Left lung (tissue), 14 donors: ENCODE measurements at places on chromosomes 16 and 17. TPM values are rescaled to one million over a fixed set of nuclear protein-coding genes. Genes with fewer than 3 reads are reported as not detected.

The FN3KRP gene
- polyA plus RNA-seq = 50.9 TPM

The SYCE1L gene
- 3.6 TPM for polyA plus RNA-seq

DNA sequence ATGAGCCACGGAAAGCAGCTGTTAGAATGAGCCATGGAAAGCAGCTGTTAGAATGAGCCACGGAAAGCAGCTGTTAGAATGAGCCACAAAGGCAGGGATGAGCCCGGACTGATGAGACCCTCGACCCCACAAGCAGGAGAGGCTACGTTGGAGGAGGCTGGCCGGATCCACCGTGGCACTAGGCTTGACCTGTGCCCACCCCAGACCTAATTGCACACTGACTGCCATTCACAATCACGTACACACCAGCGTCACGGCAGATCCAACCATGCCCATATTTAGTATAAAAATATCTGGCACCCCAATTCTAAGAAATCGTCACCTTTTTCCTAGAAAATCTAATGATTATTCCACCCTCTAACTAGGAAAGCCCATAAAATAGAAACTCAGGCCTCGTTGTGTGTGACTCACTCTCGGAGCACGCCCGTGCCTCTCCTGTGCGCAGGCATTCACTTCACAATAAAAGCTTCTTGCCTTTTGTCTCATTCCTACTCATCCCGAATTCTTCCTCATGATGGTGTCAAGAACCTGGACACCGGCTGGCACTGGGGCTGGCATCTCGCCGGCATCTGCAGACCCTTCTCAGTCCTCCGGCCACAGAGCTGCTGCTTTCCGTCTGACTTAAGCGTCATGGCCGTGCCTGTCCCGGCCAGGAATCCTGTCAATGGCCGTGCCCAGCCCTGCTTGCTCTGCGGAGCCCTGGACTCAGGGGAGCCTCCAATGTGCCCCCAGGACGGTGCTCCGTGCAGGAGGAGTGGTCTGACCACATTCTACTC, 5.5 kb upstream of the SECTM1 start:
- no peak for DNase-seq

DNA sequence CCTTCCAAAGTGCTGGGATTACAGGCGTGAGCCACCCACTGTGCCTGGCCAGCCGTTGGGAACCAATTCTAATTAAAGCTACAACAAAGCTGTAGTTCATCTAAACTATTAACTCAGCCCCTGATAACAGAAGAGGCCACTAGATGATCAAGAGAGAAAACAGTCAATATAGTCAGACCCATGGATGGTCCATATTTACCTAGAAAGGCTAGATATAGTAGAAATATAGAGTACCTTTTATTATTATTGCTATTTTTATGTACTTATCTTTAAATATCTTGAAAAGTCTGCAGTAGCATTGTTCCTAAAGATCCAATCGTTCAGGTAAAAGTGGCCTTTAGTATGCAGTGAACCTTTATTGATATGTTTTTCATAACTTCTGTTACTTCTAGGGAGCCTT, 43.2 kb downstream of the RNF213 start:
- no peak for DNase-seq

DNA sequence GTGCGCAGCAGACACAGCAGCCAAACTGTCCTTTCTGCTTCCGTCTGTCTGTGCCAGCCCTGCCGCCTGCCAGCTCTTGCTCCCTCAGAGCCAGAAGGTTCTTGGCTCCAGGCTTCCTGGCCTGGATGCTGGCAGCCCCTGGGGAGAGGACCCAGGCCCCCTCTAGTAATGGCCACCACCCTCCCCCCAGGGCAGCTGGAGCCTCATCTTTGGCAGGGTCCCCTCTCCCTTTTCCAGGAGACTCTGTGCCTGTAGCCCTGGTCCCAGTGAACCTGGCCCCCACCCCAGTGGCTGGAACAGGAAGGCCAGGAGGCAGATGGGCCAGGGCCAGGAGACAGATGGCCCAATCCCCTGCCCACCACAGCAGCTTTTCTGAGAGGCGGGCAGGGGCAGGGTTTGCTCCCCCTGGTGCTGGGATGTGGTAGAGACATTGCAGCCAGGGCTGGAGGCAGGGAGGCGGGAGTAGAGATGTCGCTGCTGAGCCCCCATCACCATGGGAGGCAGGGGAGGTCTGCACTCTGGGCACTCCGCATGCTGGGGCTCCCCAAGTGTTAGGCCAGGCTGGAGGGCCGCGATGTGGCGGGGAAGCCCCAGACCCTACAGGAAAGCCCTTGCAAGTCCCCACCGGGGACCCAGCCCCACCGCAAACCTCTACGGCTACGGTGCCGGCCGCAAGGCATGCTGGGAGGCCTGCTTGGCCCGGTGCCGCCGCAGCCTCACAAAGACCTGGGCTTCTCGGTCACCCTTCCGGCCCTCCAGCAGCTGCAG, 16.7 kb downstream of the UNC13D start:
- DNase-seq = no peak

- no peak for DNase-seq
These were observed 7.3 kb upstream of the PRSS36 start for GRCh38 chr16:31157136-31157535.

DNA sequence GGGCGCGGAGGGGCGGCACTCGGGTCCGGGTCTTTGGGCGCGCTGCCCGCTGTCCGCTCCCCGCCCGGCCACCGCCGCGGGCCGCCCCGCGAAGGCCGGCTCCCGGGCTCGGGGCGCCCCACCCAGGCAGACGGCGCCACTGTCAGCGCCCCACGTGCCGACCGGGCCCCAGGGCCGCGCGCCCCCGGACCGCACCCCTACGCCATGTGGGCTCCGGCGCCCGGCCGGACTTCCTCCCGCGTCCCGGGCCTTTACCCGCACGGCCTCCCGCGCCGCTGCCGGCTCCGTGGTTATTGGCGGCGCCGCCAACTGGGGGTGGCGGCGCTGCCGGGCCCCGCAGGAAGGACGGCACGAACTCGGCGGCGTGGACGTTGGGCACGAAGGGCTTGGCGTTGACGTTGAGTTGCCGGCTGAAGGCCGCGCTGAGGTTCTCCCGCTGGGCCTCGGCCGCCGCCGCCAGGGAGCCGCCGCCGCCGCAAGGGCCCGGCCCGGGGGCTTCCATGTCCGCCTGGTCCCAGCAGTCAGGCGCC, 577 bp downstream of the GSPT1 start:
- DNase-seq = peak; percentile 22

- peak; percentile 17 for DNase-seq
These were observed 26.7 kb downstream of the SAP30BP start for GRCh38 chr17:75693500-75694481.
